LNCaP clone FGC (cell line): ENCODE measurements at places on chromosomes 5 and 9.

GRCh38 chr5:17439956-17440355 is 58.1 kb upstream of the TAF11L2 start:
- DNase-seq = no peak

- DNase-seq = no peak
Measured at GRCh38 chr9:124975131-124975530, 34.2 kb upstream of the GOLGA1 start.

DNA sequence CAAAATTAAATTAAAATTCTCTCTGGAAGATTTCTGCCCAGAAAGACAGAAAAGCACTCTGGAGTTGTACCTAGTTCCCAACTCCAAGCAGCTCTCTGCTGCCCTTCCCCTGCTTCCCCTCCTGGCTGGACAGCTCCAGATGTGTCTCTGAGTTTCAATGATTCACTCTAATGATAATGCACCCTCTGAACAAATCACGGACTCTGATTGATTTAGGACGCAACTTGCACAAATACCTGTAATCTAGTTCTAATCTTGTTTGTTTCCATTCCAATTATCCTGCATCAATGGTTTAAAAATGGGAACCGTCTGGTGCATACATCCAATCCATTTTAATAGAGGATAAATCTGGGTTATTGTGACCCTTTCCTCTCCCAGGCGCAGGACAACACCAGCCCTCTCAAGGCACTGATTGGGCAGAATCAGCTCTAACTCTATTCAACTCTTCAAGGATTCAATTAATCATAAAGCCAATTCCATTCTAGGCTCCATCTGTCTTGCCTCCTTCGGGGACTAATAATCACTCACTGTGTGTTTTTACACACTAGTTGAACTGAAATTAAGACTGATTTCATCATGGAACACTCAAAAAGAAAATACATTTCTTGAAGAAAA is 111.2 kb upstream of the LRRTM2 start:
- no peak for DNase-seq

DNA sequence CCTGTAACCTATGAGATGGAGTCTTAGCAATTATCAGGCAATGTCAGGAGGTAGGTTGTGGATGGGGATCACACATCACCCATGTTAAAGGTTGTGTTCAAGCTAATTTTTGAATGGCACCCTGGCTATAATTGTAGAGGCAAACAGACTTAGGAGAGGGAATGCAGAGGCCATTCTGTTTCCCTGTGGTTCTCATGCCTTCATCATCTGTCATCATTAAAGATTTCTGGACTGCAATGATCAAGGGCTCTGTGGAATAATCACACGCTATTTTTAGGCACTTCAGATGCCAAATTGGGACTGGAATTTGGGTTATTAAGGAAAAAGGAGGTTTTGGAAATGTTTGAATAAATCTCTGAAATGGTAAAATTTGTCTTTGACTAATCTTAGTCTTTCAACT is 1065.4 kb downstream of the TAF11L14 start:
- DNase-seq = no peak

DNA sequence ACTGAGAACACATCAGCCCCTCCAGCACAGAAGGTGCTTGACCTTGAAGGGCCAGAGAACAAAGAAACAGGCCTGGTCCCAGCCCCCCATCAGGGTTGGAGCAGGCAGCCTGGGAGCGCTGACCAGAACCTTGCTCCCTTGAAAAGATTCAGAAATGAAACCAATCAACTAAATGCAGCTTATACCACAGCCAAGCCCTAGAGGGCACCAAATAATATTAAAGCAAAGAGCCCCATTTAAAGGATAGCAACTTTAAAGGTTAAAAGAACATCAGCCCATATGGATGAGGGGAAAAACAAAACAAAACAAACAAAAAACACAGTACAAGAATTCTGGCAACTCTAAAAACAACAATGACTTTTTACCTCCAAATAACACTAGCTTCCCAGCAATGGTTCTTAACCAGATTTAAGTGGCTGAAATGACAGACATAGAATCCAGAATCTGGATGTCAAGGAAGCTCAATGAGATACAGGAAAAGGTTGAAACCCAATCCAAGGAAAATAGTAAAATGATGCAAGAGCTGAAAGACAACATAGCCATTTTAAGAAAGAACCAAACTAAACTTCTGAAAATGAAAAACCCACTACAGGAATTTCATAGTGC is 471.9 kb downstream of the MTRR start:
- DNase-seq = no peak

DNA sequence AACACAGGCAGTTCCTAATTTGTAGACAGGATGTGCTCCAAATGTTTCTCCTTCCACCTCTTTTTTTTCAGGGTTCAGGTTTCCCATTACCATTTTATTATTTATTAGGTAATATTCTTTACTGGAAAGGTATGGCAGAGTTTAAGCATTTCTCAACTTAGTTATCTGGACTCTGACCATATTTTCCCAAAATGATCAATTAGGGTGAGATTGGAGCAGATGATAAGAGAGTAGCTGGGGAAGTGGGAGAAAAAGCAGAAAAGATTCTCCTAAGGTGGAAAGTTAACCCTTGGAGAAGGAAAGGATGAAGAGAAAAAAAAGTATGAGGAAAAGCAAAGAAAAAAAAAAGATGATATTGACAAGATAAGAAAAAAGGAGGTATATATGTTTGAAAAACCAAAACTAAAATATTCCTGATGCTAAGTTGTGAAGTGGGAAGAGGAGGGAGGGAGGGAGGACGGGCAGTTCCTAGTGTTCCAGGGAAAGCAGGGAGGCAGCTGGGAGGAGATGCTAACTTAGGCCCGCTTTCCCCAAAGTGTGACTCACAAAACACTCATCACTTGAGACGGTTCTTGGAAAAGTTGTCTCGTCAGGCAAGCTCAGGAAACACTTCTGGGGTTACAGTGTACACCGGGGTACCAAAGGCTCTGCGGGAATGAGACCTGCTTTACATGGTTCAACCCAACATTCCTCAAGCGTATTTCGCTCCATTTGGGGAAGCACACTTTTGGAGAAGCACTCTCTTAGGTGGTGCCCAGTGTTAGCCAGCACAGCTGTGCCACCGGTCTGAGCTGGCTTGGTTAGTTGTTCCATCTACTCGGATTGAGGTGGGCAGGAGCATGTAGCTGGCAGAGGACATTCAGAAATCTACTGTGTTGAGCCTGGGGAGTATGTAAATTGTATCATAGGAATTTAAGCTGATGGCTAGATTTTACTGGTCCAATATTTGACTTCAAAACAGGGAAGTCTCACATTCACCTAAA is 35.1 kb downstream of the B4GALT1 start:
- DNase-seq = no peak

- DNase-seq = no peak
Measured at GRCh38 chr5:89065919-89066318, 182.9 kb upstream of the MEF2C start.

DNA sequence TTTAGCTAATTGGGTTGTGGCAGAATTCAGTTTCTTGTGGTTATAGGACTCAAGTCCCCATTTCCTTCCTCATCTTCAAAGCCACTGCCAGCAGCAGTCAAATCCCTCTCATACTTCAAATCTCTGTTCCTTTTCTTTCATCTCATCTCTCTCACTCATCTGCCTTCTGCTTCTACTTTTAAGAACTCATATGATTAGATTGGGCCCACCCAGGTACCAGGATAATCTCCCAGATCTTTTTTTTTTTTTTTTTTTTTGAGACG is 8.0 kb upstream of the REEP5 start:
- no peak for DNase-seq

GRCh38 chr5:115543365-115544042 is 1.1 kb downstream of the FEM1C start:
- DNase-seq = no peak

GRCh38 chr9:129126749-129127618 is 15.8 kb downstream of the PTPA start:
- DNase-seq = no peak

GRCh38 chr9:127449332-127449966 is 1.8 kb downstream of the RPL12 start:
- no peak for DNase-seq
